ENCODE measurements at places on chromosomes 1 and 21. TPM values are rescaled to one million over a fixed set of nuclear protein-coding genes. Genes with fewer than 3 reads are reported as not detected.

The SPRR3 gene
- total RNA-seq: not detected

The NPL gene
- 39.9 TPM for total RNA-seq

The RIIAD1 gene
- not detected for total RNA-seq

The HSF2BP gene
- total RNA-seq: not detected

The PHLDA3 gene
- total RNA-seq: 192 TPM

The GABRD gene
- not detected for total RNA-seq

The GUCA2B gene
- not detected for total RNA-seq

The PCAT6 gene
- not detected for total RNA-seq

The UCK2 gene
- total RNA-seq: 23.9 TPM

The MT1HL1 gene
- not detected for total RNA-seq

The F13B gene
- total RNA-seq: not detected

All from omental fat pad (tissue), 4 donors.